Thoracic aorta (tissue), 2 donors: ENCODE measurements at places on chromosomes 3 and 15.

DNA sequence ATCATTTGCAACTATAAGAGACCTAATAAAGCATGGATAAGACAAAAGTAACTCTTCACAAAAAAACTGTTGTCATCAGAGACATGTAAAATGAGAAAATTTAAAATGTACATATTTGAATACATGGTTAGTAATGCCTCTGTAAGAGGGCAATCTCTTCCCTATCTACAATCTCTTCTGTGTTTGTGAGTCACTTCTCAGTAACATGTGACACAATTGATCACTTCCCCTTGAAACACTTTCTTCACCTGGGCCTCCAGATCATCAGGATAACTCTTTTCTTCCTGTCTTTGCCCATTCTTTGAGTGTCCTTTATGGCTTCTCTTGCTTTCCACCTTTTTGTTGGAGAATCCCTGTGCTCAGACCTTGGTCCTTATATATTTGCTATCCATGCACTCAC is 50.4 kb downstream of the TFDP2 start:
- DNase-seq = no peak

- no peak for DNase-seq
These were observed 405.5 kb upstream of the CNTN4 start for GRCh38 chr3:1693145-1693544.

DNA sequence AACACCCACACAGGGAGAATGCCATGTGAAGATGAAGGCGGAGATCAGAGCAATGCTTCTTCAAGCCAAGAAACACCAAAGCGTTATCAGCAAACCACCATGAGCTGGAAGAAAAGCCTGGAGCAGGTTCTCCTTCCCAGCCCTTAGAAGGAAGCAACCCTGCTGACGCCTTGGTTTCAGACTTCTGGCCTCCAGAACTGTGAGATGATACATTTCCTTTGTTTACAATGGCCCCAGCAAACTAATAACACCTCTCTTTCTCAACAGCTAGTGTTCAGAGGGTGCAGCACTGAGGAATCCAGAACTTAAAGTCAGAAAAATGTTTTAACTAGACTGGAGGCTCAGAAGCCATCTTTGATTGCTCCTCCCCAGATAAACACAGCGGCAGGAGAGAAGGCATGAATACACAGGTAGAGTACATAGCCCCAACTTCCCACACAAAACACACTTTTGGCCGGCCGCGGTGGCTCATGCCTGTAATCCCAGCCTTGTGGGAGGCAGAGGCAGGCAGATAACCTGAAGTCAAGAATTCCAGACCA is 132.4 kb upstream of the LPP start:
- no peak for DNase-seq

- DNase-seq = no peak
These were observed 202.5 kb downstream of the SATB1 start for GRCh38 chr3:18222686-18223085.

- no peak for DNase-seq
These were observed 174.7 kb downstream of the SHOX2 start for GRCh38 chr3:157931517-157931916.

GRCh38 chr3:113897373-113897777 is 50.4 kb upstream of the ZDHHC23 start:
- no peak for DNase-seq

- no peak for DNase-seq
These were observed 98.0 kb downstream of the OXSM start for GRCh38 chr3:25887907-25888306.

- DNase-seq = no peak
These were observed 69.4 kb downstream of the EPHB3 start for GRCh38 chr3:184630861-184631471.

GRCh38 chr15:99511866-99512661 is 53.7 kb upstream of the MEF2A start:
- no peak for DNase-seq

GRCh38 chr15:63896336-63897115 is 62.8 kb upstream of the HERC1 start:
- no peak for DNase-seq
